Glutamatergic neuron (in vitro differentiated cells): ENCODE measurements at places on chromosomes 16 and 17.

DNA sequence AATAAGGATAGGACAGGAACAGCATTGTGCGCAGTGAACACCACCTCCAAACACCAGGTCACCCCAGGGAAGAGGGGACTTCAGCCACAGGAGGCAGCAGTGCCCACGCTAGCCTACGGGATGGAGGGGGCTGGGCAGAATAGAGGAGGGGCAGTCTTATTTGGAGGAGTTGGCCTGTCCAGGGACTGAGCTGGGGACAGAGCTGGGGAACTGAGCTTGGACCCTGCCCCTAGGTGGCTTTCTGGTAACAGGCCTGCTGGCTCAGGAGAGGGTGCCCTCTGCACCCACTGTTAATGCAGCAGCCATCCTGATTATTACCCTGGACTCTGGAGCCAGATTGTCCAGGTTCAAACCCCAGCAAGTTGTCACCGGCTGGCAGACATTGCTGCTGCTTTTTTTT lies 9.3 kb downstream of the CCDC102A start:
- peaks cover 26% of the 10 kb centered on the region for H3K27me3 ChIP-seq
- H3K4me3 ChIP-seq = no peak overlapping the region
- H3K4me1 ChIP-seq = peaks cover 8% of the 10 kb centered on the region
- H3K27ac ChIP-seq = no peak overlapping the region

- peaks cover 8% of the 10 kb centered on the region for H3K36me3 ChIP-seq
- no peak for DNase-seq
- peaks cover 23% of the 10 kb centered on the region for H3K27me3 ChIP-seq
These were observed 820 bp downstream of the TLCD1 start for GRCh38 chr17:28725166-28725659.

DNA sequence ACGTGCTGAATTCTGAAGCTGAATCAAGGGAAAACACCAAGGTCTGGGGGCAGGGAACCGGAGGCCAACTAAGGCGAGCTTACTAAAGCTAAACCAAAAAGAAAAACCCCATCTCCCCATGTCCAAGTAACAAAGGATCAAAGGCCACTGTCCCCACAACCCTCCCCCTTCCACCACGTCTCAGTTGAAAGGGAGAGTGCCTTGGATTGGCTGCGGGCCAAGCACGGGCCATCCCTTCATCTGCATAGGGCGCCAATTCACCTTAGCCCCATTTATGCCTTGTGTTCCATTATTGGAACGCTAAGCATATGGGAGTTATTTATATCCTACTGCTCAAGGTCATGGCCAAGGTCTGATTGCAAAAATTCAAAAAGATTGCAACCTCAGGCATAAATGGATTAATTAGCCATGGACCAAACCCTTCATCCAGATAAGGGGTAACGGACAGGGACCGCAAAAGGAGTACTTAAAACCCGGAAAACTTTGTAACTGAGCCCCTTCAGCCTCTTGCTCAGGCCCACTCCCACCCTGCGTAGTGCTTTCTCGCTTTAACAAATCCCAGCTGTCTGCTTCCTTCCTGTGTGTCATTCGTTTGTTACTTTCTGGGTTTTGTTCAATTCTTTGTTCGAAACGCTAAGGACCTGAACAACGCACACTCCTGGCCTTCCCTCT lies 740 bp upstream of the ATP6V0D1 start:
- no peak for DNase-seq
- H3K4me3 ChIP-seq = peak overlapping the region; percentile 93
- H3K27ac ChIP-seq = peak overlapping the region; percentile 82
- H3K27me3 ChIP-seq = no peaks in the 10 kb centered on the region
- peaks cover 7% of the 10 kb centered on the region for H3K4me1 ChIP-seq
- no peaks in the 10 kb centered on the region for H3K36me3 ChIP-seq

GRCh38 chr17:58315281-58315711 lies 13.3 kb downstream of the TSPOAP1 start:
- H3K27me3 ChIP-seq = peaks cover 4% of the 10 kb centered on the region
- H3K4me3 ChIP-seq = no peak overlapping the region
- peak; percentile 9 for DNase-seq
- peaks cover 8% of the 10 kb centered on the region for H3K4me1 ChIP-seq
- H3K27ac ChIP-seq = no peak overlapping the region

GRCh38 chr16:2095315-2095853 lies 40.3 kb downstream of the PKD1 start:
- no peak for DNase-seq
- no peaks in the 10 kb centered on the region for H3K36me3 ChIP-seq
- H3K27me3 ChIP-seq = peaks cover 4% of the 10 kb centered on the region
- peaks cover 4% of the 10 kb centered on the region for H3K4me1 ChIP-seq
- H3K4me3 ChIP-seq = no peak overlapping the region
- H3K27ac ChIP-seq = no peak overlapping the region

GRCh38 chr16:84821728-84822689 lies 2.2 kb downstream of the CRISPLD2 start:
- peaks cover 6% of the 10 kb centered on the region for H3K36me3 ChIP-seq
- peak overlapping the region; percentile 14 for H3K27ac ChIP-seq
- H3K4me1 ChIP-seq = peaks cover 13% of the 10 kb centered on the region
- H3K4me3 ChIP-seq = no peak overlapping the region

DNA sequence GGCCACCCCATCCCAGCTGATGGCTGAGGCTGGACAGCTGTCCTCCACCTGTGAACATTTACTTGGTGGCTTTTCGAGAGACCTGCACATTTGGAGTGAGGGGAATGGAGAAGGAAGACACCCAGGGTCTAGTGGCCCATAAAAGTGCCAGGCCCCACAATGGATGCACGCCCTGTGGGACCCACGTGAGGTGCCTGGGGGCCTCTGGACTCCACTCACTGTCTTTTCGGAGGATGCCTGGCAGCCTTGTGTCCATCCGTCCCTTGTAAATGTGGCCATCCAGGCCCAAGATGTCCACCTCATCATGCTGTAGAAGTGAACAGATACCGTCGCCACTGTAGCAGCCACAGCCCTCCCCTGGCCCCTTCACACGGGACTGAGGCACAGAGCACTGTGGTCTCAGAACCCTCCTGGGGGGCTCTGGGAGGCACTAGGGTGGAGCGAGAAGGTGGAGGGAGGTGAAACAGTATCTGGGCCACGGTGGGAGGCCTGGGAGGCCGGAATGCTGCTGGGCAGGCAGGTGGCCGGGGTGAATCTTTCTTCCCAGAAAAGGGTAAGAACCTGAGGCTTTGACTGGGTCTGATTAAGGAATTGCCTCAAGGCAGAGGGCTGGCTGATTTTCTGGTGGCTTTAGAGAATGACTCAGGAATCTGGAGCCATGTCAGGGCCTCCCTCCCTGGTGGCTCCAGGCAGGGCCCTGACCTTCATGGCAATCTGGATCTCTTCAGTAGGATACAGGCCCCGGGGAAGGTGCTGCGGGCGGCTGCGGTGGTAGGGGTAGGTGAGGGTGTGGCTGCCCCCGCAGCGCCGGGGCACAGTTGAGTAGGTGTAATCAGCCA lies 11.5 kb downstream of the UBALD2 start:
- no peak for DNase-seq
- H3K4me3 ChIP-seq = no peak overlapping the region
- H3K36me3 ChIP-seq = no peaks in the 10 kb centered on the region
- no peaks in the 10 kb centered on the region for H3K4me1 ChIP-seq
- H3K27me3 ChIP-seq = no peaks in the 10 kb centered on the region
